ENCODE measurements at places on chromosomes 13 and 19. TPM values are rescaled to one million over a fixed set of nuclear protein-coding genes. Genes with fewer than 3 reads are reported as not detected.
A peak's percentile ranks its signal among the peaks of the same experiment; 100 is the strongest.

Gene CATSPERD
- not detected for total RNA-seq

Gene SBNO2
- 20.9 TPM for total RNA-seq

Gene TNFSF13B
- 1.8 TPM for total RNA-seq

Gene CILP2
- total RNA-seq = 5.5 TPM

Gene KLF5
- 49.3 TPM for total RNA-seq

DNA sequence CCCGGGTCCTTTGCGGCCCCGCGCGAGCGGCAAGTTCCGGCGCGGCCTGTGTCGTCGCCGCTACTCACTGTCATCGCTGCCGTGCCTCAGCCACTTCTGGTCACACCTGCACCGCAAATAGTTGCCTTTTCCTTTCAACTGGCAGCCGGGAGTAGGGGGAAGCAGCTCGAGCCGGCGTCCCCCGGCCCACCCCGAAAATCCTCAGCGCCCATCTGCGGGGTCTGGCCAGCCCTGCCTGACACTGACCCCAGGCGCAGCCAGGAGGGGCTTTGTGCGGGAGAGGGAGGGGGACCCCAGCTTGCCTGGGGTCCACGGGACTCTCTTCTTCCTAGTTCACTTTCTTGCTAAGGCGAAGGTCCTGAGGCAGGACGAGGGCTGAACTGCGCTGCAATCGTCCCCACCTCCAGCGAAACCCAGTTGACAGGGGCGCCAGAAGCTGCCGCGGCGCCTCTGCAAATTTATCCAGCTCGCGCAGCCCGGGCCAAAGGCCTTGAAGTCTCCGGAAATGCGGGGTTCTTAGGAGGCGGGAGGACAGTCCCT is 1.7 kb downstream of the PDX1 start:
- DNase-seq = no peak

DNA sequence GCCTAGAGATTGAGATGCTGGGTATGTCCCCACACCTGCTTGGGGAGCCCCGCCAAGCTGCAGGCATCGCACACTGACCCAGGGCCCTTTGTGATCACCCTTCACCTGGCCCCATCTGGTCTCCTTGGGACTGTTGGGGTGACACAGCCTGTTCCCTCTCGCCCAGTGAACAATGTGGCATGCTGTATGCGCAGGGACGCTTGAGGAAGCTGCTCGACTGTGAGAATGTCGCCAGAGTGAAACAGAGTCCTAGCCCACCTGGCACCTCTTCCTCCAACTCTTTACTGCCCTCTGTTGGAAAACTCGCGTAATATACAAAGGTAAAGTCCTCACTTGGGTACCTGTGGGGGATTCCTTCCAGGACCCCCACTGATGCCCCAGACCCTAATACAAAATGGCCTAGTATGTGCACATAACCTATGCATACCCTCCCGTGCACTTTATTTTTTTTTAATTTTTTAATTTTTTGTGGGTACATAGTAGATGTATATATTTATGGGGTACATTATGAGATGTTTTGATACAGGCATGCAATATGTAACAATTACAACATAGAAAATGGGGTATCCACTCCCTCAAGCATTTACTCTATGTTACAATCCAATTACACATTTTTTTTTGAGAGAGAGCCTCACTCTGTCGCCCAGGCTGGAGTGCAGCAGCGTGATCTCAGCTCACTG is 9.0 kb downstream of the BLOC1S3 start:
- peak; percentile 27 for DNase-seq

GRCh38 chr19:4456476-4456842 is 1.1 kb downstream of the UBXN6 start:
- DNase-seq = peak; percentile 85

GRCh38 chr13:27728271-27728670 is 64.0 kb upstream of the GSX1 start:
- peak; percentile 40 for DNase-seq

DNA sequence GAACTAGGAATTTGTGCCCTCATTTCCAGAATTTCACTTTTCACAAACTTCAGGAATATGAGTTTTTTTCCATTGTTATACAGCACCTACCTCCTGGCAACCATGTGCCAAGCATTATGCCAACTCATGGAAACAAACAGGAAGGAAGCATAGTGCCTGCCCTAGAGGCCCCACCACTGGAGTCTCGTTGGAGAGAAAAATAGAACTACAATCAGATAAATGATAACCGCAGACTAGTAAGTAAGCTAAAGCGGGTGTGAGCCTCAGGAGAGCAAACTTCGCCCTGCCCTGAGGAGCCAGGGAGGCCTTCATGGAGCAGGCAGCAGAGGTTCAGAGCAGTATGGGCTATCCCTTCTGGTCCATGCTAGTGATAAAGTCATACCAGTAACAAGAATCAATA is 75.9 kb downstream of the FRY start:
- no peak for DNase-seq

DNA sequence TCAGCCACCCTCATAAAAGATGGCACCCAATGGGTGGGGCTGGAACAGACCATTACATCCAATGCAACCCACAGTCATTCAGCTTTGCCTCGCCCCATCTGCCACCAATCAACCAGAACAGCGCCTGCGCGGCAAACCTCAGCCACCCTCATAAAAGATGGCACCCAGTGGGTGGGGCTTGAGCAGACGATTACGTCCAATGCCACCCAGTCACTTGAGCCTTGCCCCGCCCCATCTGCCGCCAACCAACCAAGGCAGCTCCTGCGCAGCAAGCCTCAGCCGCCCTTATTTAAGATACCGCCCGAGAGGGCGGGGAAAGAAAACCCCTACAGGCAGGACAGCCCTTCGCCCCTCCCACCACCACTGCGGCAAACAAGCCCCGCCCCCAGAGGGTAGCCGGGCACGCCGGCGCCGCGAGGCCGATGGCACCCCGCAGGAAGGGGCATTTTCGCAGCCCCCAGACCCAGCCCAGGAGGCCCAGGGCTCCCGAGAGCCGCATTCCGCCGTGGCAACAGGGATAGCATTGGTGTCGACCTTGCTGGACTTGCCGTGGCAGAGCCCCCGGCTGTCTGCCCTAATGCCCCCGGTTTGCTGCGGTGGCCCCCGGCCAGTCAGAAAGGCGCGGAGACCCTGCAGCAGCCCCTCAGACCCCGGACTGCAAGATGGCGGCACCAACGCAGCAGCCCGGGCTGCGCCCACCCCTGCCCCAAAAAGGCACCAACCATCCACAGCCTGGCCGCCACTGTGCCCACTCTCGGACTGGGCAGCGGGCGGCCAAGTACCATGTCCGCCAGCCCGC is 675 bp downstream of the PEG3 start:
- DNase-seq = peak; percentile 98

DNA sequence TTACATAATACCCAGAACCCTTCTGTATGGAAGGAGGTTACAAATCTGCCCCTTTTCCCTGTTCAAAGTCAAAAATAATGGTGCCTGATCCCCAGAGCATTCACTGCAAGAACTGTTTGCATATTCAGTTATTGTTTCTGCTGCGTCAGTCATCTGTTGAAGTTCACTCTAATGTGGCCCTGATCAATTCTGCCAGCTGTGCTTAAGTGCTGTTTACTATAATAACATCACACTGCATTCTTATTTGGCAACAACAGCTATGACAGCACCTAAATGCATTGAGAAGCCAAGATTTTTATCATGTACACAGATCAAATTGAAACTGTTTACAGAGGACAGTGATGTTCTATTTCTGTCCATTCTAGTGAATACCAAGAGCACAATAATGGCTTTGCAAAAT is 115.9 kb downstream of the DACH1 start:
- no peak for DNase-seq

GRCh38 chr19:5907241-5907640 is 2.6 kb downstream of the VMAC start:
- DNase-seq = no peak

DNA sequence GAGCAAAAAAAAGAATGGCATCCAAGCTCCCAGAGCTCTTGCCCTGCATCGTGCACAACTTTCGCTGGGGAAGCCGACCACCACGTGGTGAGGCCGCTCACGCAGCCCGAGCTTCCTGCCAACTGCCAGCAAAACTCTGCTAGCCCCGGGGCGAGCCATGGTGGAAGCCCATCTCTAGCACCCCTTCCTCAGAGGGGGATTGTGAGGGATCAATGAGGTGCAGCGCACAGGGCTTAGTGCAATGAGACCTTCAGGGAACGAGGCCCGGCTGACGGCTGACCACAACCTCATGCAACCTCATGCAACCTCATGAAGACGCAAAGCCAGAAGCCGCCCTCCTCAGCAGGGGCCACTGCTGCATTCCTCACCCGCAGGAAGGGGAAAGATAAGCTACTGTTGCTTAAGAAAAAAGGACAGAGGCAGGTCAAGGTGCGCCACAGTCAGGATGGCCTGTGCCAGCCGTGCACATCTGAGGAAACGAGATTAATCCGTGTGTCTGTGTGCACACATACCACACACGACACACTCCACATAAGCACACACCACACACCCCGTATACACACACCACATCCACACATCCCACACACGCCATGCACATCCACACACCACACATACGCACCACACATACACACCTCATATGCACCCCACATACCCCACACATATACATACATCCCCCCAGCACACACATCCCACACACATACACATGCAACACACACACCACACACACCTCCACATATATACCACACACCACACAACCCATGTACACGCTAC is 9.6 kb downstream of the HSPBP1 start:
- no peak for DNase-seq

DNA sequence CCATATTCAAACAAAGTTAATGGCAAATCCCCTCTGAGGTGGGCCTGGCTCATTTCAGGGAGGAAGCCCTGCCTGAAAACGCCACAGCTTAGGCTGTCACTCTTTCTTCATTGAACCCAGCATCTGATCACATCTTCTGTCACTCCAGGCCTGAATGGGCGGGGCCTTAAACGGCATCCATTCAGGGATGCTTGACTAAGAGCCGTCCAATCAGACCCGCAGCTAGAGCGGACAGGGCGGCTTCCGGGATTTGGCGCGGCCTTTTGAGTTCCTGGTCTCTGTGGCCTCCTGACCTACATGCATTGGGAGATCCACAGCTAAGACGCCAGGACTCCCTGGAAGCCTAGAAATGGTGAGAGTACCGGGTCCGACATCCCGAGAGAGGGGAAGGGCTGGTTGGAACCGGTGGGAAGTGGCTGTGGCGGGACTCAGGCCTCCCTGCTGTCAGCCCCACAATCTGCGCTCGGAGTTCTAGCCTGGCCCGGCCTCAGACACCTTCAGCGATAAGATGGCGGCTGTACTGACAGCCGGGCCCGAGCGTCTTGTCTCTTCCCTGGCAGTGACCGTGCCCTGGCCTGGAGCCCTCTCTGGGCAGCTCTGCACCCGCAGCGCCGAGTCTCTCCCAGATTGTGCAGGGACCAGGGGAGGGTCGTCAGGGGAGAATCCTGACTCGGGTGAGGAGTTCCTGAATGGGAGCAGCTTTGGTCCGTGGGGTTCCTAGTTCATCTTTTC is at the start of gene ZNF723:
ZNF723 (plus strand) TSS at position 261 of the 732 bp plus-strand sequence; CDS start at position 350, 89 bp downstream.
- DNase-seq = no peak

GRCh38 chr19:15042826-15043225 is 6.5 kb upstream of the CASP14 start:
- DNase-seq = no peak

GRCh38 chr13:37816276-37816675 is 53.3 kb downstream of the TRPC4 start:
- DNase-seq = no peak

- DNase-seq = peak; percentile 85
Observed at GRCh38 chr19:56120371-56121179, 520 bp downstream of the ZNF787 start.

DNA sequence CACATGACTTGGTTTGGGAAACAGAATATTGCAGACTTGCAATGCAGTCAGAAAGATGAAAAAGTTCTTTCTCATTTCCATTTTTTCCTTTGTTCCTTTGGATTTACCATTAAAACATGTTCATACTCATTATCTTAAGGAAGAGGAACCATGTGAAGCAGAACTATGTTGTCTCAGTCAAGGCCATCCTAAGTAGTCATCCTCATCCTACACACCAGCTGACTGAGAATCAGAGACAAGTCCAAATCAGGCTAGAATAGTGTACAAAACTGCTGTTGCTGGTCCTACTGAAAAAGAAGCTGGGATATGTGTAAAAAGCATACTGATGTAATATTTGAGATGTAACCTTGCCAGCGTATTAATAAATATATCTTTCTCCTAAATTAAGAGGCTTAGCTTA is 433.4 kb downstream of the SLITRK5 start:
- no peak for DNase-seq

DNA sequence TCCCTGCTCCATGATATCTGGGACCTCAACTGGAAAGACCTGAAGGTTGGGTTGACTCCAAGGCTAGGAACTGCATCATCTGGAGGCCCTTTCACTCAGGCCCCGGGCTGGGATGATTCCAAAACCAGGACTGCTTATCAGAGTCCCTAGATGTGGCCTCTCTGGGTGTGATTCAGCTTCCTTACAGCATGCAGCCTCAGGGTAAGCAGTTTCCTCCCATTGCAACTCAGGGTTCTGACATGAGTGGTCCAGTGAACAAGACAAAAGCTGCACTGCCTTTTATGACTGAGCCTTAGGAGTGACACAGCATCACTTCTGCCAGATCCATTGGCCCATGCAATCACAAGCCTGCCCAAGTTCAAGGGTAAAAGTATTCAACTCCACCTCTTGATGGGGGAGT is 502.8 kb downstream of the COG6 start:
- no peak for DNase-seq

- DNase-seq = no peak
Observed at GRCh38 chr19:46954993-46955812, 64.4 kb upstream of the NPAS1 start.

DNA sequence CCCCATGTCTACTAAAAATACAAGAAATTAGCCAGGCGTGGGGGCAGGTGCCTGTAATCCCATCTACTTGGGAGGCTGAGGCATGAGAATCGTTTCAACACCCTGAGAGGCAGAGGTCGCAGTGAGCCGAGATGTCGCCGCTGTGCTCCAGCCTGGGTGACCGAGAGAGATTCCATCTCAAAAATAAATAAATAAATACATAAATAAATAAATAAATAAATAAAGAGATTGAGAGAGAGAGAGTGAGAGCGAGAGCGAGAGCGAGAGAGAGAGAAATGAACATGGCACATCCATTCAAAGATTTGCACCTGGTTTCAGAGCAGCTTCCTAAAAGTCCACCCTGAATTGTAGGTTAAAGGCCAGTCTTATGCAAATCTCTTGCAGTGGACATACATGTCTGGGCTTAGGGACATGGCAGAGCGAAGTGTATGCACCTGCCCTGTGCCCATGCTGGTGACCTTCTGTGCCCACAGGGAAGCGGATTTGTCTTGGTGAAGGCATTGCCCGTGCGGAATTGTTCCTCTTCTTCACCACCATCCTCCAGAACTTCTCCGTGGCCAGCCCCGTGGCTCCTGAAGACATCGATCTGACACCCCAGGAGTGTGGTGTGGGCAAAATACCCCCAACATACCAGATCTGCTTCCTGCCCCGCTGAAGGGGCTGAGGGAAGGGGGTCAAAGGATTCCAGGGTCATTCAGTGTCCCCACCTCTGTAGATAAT is 42.3 kb upstream of the CYP2B6 start:
- no peak for DNase-seq

- DNase-seq = no peak
Observed at GRCh38 chr19:38844093-38844686, 5.6 kb downstream of the HNRNPL start.

Measured in tongue (tissue), 3 donors.